ENCODE measurements at places on chromosomes 3 and 15.

GRCh38 chr15:39756806-39757522 lies 25.7 kb downstream of the FSIP1 start:
- H3K36me3 ChIP-seq: peaks cover 1% of the 10 kb centered on the region
- H3K27me3 ChIP-seq: no peaks in the 10 kb centered on the region
- no peak overlapping the region for H3K4me3 ChIP-seq
- no peak for DNase-seq
- peaks cover 5% of the 10 kb centered on the region for H3K4me1 ChIP-seq

DNA sequence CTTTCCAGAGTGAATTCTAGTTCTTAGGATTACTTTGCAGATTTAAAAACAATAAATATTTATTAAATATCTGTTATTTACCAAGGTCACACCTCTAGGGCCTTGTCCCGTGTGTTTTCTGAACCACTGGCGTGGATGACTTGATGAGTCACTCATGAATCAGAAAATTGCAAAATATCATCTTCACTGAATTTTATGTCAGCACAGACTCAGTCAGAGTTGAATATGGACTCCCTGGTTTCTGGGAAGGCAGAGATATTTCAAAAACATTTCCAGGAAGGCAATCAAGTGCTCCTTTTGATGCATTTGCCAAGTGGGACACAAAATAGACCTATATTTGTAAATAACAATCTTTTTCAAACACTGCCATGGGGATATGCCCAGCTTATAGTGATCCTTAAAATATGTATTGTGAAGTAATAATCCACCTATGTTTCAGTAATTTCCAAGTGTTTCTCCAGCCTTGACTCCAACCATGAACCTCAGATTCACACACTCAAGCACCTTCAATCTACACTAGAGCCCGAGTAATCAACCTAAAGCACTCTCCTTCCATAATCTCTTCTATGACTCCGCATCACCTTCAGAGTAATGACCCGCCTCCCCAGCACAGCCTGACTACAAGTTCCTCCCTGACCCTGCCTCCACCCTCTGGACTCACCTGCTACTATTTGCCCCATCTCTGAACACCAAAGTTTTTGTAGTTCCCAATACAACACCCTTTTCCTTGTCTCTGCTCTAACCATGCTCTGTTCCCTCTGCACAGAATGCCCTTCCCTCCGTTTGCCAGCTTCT lies 24.3 kb downstream of the DPH3 start:
- peaks cover 6% of the 10 kb centered on the region for H3K4me1 ChIP-seq
- H3K27me3 ChIP-seq: peaks cover 3% of the 10 kb centered on the region
- no peak for DNase-seq
- H3K27ac ChIP-seq: no peak overlapping the region

DNA sequence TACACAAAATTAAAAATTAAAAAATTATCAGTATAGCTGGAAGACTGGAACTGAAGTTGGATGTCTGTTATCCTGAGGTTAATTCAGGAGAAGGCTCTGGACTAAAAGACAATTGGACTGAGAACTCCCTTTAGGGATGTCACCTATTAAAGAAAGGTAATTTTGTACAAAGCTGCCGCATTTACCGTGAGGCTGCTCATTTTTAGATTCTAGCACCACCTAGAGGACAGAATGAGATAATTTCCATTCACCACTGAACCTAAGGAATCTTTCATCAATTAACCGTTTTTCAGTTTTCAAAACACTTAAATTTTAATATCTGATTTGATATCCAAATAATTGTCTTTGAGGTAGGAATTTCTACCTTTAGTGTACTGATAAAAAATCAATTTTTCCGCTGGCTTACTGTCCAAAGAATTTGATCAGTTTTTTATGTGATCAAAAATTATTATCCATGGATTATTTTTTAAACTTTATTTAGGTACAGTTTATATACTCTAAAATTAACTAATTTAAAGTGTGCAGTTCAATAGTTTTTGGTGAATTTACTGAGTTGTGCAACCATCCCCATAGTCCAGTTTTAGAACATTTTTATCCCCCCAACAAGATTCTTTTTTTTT lies 106.7 kb upstream of the TNIK start:
- no peaks in the 10 kb centered on the region for H3K27me3 ChIP-seq
- H3K4me1 ChIP-seq: peaks cover 5% of the 10 kb centered on the region
- no peaks in the 10 kb centered on the region for H3K36me3 ChIP-seq
- no peak overlapping the region for H3K4me3 ChIP-seq

GRCh38 chr15:88607951-88608350 lies 13.2 kb upstream of the AEN start:
- H3K27ac ChIP-seq: no peak overlapping the region
- no peak overlapping the region for H3K4me3 ChIP-seq
- H3K27me3 ChIP-seq: peaks cover 95% of the 10 kb centered on the region
- no peak for DNase-seq

DNA sequence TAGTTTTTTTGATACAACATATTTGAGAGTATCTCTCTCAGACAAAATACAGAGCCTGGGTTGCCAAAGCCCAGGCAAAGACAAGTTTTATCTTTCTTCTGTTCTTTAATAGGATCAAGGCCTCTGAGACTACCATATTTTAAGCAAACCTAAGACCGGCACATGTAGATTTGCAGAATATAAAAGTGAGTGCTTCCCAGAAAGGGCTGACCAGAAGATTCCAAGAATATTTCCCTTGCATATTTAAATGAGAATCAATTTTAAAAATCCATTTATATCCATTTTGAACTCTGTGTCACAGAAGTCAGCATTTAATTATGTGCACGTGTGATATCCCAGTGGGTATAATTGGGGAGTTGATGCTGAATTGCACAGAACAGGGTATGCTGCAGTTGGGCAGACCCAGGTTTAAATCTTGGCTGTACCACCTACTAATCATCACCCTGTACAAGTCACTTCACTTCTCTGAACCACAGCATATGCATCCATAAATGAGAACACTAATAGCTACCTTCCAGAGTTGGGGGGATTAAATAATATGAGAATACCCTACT lies 191.9 kb downstream of the ADAMTS9 start:
- H3K4me3 ChIP-seq: no peak overlapping the region
- DNase-seq: no peak
- H3K27me3 ChIP-seq: peaks cover 2% of the 10 kb centered on the region
- no peak overlapping the region for H3K27ac ChIP-seq

DNA sequence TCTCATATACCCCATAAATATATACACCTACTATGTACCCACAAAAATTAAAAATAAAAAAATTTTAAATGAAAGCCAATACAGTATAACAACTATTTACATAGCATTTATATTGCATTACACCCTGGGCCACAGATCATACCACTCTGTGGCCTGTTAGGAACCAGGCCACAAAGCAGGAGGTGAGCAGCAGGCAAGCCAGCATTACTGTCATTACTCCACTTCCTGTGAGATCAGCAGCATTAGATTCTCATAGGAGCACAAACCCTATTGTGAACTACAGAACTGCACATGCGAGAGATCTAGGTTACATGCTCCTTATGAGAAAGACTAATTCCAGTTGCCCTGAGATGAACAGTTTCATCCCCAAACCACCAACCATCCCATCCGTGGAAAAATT lies 17.4 kb downstream of the FILIP1L start:
- H3K36me3 ChIP-seq: peaks cover 4% of the 10 kb centered on the region
- H3K4me3 ChIP-seq: no peak overlapping the region
- H3K27ac ChIP-seq: no peak overlapping the region
- no peaks in the 10 kb centered on the region for H3K27me3 ChIP-seq
- peaks cover 23% of the 10 kb centered on the region for H3K4me1 ChIP-seq
- no peak for DNase-seq
